ENCODE measurements at places on chromosomes 16 and 17.

DNA sequence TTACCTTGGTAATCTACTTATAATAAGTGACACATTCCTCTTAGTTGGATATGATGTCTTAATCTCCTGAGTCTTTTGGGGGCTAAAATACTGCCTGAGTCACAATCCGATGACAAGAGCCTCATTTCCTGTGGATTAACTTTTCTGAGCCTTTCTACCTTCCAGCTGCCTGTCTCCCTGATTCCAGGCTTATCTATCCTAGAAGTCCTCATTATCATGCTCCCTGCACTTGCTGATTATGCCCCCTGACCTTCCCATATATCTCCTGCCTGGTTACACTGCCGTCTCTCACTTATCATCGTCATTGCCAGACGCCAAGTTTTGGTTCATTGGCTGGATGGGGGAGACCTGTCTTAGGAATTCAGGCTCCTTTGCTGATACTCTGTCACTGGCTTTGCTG lies 727.4 kb upstream of the CA10 start:
- DNase-seq: no peak

DNA sequence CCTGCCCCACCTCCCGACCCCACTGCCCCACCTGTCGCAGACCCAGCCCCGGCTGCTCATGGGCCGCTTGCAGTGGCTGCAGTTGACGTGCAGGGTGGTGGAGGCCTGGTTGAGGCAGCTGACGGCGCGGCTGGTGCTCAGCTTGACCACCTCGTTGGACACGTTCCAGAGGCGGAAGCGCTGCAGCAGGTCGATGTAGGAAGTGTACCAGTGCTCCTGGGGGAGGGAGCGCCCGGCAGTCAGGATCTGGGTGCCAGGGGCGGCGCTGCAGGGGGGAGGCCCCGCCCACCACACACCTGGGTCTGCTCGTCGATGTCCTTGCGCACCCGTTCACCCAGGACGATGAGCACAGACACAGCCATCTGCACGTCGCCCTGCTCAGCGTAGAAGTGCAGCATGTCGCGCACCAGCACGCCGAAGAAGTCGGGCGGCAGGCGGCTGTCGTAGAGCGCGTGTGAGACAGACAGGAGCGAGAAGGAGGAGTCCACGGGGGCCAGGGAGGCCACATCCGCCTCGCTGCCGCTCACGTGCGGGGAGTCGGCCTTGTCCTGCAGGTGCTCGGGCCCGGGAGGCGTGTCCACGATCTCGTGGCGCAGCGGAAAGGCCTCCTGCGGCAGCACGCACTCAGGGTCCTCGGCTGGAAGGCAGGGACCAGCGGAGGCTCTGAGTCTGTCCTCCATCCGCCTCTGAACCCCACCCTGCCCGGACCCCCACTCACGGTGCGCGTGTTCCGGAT lies 995 bp upstream of the JMJD8 start:
- no peak for DNase-seq

DNA sequence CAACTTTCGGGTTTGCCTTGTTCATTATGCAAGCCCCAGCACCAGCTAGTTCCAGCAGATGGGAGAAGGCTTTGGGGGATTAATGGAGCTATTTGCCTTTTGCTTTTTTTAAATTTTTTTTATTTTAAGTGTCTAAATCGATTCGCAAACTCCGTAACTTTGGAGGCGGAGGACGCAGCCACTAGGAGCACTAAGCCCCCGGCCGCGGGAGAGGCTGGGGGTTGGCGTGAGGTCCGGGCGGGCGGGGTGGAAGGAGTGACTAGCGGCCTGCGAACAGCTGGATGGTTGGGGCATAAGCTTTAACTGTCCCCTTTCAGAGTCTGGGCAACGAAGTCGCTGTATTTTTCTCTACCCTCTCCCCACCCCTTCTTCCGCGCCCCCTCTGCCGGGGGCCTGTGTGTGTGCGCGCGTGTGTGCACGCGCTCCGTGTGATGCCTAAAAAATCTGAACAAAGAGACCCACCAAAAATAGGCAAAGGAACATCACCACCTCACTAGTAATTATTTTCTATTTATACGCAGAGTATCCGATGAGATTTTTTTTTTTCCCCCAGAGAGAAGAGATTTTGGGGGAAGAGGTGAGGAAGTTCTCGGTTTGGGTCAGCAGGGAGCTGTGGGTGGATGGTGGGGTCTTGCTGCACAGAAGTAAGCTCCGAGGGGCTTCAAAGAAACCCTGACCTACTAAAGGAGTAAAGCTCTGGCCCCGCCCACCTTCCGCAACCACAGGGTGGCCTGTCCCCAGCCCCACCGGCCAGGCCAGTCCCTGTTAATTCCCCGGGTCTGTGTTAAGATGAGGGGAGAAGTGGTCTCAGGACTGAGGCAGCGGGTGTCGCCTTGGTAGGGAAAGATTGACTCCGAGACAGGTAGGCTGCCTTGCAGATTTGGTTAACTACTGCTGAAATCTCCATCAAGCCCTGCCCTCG lies 2.3 kb downstream of the SHISA9 start:
- DNase-seq: no peak

DNA sequence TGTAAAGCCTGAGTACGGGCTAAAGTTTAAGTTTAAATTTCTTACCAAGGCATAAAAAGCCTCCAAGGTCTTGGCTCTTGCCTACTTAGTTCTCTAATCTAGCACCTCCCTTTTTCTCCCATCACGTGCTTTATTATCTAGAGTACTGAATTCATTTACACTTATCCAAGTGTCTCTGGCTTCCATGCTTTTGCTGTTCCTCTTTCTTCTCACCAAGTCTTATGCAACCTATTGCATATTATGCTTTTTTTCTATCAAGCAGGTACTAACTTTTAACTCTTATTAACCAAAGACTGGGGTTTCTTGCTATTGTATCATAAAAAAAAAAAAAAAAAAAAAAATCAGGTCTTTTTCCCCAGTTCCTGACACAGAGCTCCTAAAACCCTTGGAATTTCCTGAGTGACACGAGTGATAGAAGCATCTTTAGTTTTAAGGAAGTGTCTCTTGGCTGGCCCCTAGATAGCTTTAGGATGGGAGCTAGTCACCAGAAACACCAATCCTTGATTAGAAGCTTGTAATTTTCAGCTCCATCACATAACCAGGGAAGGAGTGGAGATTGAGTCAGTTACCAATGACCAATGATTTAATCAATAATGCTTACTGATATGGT lies 44.9 kb downstream of the SSH2 start:
- DNase-seq: no peak

- no peak for DNase-seq
Observed at GRCh38 chr16:10325783-10326543, 59.9 kb upstream of the ATF7IP2 start.

GRCh38 chr17:41801374-41802271 lies 10.1 kb downstream of the P3H4 start:
- peak; percentile 87 for DNase-seq

GRCh38 chr17:10668775-10669174 lies 11.7 kb upstream of the MYH3 start:
- DNase-seq: no peak

DNA sequence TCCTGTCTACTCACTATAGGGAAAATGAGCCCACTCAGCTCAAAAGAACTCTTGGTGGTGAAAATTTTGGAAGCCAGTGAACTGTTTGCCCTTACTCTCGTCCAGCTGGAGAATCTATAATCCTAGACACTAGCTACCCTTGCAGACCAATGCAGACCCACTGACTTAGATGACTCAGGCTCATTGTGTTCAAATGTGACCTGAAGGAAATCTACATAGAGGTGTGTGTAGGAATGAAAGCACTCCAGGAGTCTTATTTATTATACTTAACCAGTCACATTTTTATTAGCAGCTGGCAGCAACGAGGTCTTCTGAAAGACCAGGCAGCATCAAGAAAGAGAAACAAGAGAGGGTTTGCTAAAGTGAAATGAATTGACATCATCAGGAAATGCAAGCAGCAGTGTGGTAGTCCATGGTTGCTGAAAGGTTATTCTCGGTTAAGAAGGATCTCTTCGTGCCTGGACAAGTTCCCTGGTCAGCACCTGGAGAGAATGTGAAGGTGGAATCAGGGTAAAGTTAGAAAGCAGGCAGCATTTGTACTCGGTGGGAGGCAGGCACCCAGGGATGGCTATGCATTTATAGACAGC lies 1.4 kb downstream of the KRTAP29-1 start:
- no peak for DNase-seq

GRCh38 chr16:85005285-85006069 lies 5.9 kb downstream of the ZDHHC7 start:
- no peak for DNase-seq

GRCh38 chr17:47120521-47121095 lies 68.5 kb downstream of the CDC27 start:
- no peak for DNase-seq

- no peak for DNase-seq
Observed at GRCh38 chr16:54912720-54913119, 17.9 kb upstream of the IRX5 start.

DNA sequence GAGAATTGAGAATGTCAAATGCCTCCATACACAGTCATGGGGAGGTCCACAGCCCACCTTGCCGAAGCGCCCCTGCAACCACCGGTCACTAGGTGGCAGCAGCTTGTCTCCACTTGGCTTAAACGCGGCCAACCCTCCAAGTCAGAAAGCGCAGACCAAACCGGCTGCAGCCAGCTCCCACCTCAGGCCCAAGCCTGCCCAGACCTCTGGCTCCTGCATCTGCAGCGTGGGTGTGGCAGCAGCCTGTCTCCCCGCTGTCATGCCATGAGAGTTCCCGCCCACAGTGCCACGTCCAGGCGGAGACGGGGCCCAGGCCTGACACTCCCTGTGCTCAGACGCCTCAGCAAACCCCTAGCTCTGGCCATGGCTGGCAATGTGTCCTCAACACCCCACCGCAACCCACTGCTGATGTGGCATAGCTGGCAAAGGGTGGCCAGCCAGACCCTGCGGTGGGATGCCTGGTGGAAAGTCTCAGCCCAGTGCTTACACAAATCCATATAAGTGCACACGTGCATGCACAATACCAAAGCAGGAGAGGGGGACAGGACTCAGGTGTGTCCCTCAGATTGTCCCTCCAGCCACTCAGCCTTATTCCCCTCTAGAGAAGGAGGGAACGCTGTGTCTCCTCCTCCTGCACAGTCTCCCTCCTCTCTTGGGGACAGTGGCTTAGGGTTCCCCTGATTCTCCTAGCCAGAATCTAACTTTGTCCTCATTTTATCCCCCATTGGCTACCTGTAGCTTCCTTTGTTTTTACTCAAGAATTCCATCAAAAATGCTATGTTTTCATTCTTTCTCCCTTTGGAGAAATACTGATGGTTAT lies 10.9 kb downstream of the COPZ2 start:
- DNase-seq: peak; percentile 85

DNA sequence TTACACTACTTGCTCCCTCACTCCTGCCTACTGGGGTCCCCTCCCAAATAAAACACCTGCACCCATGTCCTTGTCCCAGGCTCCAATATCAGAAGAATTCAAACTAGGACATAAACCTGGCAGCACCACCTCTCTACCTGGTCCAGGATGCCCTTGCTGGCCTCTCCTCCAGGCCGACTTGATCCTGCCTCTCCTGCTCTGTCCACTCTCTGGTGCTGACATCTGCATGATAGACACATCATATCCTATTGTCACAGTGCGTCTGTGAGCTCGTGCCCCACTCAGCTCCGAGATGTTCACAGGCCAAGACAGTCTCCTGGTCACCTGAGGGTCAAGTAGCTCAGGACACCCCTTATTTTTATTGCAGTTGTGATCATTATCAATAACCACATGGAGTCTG lies 31.5 kb upstream of the GRIN2A start:
- no peak for DNase-seq

- no peak for DNase-seq
Observed at GRCh38 chr17:56896217-56896967, 17.5 kb downstream of the TRIM25 start.

DNA sequence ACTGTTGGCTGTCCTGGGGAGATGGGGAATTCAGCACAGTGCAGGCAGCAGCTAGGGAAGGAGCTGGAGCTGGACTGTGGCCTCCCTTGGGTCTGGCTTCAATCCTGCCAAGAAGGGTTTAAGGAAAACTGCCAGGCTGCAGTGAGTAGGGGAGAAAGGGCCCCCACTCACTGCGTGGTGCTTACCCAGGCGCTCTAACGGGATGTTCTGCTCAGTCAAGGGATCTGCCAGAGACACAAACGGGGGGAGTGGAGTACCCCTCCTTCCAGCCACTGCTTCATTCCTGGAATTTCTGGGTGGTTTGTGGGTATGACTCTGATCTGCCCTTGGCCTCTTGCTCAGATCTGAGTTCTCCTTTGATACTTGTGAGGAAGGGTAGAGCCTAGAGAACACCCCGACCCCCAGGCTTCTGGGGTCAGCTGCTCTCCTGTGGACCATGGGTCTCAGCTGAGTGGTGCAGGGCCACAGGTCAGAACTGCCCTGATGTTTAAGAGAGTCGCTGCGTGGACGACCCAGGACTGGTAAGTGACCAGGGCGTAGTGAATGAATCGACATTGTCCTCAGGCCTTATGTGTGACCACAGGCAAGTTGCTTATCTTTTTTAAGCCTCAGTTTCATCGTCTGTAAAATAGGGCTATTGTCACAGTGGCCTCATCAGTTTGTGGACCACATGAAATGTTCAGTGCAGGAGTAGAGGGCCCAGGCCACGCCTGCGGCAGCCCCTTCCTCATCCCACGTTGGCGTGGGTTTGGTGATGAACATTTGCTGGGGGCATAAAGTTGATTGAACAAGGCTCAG lies 9.6 kb downstream of the CRISPLD2 start:
- DNase-seq: no peak

- DNase-seq: peak; percentile 77
Observed at GRCh38 chr17:38349097-38349730, 2.4 kb upstream of the SOCS7 start.

- DNase-seq: peak; percentile 82
Observed at GRCh38 chr17:77400445-77400870, 259.7 kb downstream of the SEC14L1 start.

DNA sequence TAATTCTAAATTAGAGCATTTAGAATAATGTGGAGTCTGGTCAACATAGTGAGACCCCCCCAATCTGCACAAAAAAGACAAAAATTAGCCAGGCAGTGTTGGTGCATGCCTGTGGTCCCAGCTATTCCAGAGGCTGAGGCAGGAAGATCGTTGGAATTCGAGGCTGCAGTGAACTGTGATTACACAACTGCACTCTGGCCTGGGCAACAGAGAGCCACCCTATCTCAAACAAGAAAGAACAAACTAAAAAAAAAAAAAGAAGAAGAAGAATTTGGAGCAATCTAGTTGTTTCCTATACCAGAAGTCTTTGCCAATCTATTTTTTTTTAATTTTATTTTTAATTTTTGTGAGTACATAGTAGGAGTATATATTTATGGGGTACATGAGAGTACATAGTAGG lies 6.0 kb downstream of the CETP start:
- DNase-seq: no peak
